Cerebellar cortex (tissue), 1 donor: ENCODE measurements at places on chromosomes 7 and 10.

DNA sequence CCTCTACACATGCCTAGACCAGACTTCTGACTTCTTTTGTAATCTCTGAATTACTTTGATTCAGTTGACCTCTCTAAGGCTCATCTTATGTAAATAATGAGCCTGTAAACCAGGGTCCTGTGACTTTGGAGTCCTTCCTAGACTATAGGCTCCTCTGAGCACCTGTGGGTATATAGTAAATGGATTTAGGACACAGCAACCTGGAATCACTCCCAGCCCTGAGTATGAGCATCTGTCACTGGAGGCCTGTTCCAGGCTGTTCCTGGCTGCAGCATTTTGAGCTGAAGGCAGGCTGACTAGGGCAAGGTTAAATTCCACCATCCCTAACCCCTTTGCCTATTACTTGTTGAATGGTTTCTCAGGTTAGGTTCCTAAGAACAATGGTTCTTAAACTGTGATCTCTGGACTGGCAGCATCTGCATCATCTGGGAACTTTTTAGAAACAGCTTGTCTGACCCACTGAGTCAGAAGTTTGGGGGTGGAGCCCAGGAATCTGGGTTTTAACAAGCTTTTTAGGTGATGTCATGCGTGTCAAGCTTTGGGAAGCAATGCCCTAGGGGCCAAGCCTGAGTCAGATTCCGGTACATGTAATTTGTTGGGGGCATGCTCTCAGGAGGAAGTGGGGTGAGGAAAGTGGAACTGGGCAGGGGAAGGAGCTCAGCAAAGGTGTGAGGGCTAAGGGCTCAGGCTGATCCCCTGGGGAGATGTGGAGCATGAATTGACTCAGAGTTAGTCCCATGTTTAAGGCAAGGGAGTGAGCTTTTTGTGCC lies 28.2 kb downstream of the MINDY4 start:
- peak; percentile 95 for DNase-seq

DNA sequence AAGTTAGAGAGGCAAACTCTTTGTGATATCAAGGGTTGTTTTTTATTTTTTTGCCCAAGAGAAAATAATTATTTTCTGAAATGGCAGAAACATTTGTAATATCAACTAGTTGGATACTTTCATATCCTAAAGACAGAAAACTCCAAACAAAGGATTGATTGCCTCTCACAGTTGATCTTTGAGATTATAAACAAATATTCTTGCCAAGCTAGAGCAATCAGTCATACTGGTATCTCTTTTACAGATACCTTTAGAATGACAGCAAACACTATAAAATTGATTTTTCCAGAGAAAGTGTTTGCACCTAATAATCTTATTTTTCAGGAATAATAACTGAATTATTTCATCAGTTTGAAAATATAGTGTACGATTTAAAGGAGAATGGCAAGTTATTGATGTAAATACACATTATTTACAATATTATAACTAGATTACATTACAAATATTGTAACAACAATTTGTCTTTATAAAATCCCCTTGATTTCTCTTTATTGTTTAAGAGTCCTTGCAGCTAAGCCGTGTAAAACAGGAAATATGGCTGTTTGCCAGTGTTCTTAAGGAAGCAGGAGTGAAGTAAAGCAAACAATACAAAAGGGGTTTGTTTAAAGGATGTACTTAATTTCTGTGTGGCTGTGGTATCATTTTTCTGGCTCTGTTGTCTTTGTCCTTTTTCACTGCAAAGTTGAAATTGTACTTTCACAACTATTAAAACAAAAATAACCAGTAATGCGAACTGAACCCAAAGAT lies 58.4 kb downstream of the MAPK8 start:
- DNase-seq: peak; percentile 21

GRCh38 chr7:50762337-50762736 lies 20.4 kb downstream of the GRB10 start:
- no peak for DNase-seq

- no peak for DNase-seq
These were observed 99.2 kb downstream of the ATXN7L1 start for GRCh38 chr7:105776986-105777910.

DNA sequence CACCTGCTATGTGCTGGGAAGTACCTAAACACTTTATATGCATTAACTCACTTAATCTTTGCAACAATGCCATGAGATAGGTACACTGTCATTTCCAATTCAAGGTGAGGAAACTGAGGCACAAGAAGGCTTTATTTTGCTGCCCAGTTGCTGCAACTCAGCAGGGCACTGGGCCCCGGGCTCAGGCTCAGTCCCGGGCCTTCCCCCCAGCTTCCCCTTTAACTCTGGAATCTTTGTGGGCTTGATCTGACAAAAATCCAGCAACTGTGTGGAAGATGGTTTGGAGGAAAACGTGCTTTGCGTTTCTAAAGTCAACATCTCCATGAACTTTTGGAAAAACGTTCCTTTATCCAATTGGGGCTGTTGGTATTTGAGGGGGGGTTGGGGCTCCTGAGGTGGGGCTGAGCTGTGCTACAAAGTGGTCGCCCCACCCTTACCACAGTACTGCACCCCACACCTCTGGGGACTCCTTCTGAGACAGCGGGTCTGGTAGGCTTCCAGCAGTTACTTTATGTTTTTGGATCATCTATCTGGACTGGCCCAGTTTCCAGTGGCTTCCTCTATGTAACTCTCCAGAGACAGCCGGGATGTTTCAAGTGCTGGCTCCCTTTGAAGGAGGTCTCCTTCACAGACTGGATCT lies 40.5 kb upstream of the CAMK1D start:
- no peak for DNase-seq

GRCh38 chr10:123890226-123890625 lies 1.4 kb downstream of the CPXM2 start:
- DNase-seq: no peak

- no peak for DNase-seq
These were observed 319 bp upstream of the STX1A start for GRCh38 chr7:73719806-73720169.

- peak; percentile 60 for DNase-seq
These were observed 182.7 kb upstream of the LYZL2 start for GRCh38 chr10:30812018-30812851.

DNA sequence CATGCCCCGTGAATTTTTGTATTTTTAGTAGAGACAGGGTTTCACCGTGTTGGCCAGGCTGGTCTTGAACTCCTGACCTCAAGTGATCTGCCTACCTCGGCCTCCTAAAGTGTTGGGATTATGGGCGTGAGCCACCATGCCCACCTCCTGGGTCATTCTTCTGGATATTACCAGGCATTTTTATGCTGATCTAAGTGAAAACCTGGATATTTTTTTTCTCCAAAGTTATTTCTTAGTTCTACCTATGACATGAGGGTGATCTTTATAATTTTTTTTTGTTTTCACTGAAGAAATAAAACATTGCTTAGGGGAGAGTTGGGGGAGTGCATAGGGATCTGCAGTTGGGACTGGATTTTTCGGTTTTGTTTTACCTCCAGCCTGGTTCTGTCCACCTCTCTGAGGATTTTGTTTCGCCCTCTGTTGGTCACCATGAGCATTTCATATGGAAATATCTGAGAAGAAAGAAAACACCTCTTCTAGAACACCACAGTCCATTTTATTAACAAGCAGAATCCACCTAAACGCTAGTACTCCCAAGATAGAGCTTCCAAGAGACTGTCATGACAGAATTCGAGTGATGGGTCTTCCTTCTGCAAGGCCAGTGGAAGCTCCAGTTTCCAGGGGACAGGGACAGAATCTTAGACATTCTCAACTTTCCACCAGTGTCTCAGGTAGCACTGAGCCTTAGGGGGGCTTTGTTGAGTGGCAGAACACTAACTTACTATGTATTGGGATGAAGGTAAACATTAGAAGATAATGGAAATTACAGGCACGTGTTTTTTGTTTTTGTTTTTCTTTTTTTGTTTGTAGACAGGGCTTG lies 33.4 kb upstream of the AFAP1L2 start:
- no peak for DNase-seq

- DNase-seq: peak; percentile 54
These were observed 47.1 kb upstream of the DYNC1I1 start for GRCh38 chr7:95725205-95725604.

DNA sequence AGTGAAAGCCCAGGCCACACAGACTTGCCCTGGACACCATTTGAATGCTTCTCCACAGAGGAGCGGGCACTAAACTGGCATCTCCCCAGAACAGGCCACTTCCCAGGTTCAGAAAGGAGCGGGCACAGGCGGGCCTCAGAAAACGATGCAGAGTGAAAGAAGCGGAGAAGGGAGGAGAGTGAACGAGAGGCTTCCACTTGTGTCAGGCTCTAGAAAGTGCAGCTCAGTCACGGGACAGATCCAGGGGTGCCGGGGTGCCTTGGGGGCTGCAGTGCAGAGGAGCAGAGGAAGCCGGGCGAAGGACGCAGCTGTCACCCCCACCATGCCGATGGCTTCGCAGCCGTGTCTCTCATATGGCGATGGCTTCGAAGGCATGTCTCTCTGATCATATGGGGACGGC lies 26.1 kb upstream of the PRKAR1B start:
- DNase-seq: no peak

DNA sequence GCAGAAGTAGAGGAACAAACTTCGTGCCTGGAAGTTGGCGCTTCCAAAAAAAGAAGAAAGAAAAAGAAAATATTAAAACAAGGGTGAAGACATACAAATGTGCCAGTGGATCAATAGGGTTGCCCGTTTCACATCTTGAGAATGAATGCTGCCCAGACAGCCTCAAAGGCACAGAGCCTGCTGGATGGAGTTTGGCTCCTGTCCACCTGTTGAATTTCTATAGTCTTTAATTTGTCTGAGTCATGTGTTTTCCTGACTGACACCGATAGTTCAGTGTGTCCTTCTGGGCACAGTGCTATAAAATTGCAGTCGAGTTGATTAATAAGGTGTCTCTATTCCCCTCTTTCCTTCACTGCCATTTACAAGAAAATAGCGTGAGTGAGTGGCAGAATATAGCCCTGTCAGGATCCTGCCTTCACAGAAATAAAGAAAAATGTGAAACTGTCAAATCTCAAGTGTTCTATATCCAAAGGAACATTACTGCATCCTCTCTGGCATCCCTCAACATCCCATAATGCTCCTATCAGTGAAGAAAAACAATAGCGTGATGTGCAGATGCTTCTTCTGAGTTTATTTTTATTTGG lies 471.3 kb upstream of the AUTS2 start:
- no peak for DNase-seq

DNA sequence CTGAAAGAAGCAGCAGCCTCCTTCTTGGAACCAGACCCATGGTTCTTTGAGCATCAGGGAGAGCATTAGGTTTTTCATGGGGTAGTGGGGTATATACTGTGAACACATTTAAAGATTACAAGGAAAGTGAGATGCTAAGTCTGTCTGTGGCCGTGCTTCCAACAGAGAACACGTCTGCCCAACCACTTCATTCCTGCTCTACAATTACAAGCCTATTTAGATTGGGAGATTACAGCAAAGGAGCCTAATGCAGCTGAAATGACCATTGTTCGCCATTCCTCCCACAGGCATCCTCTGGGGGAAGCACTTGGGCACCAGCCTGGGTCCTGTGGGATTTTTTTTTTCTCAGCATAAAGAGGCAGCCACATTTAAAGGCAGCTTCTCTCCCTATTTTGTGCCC lies 536.4 kb downstream of the XPNPEP1 start:
- no peak for DNase-seq

GRCh38 chr10:86258499-86258898 lies 108.1 kb downstream of the GRID1 start:
- no peak for DNase-seq

DNA sequence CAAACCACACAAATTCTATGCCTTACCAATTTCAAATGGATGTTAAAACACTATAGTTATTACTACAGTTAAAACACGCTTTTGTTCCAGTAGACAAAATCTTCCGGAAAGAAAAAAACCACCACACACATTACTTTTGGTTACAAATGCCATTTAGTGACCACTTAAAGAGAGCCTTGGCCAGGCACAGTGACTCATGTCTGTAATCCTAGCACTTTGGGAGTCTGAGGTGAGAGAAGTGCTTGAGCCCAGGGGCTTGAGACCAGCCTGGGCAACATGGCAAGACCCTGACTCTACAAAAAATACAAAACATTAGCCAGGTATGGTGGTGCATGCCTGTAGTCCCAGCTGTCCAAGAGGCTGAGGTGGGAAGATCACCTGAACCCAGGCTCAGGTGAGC lies 7.2 kb downstream of the TNPO3 start:
- DNase-seq: no peak

- no peak for DNase-seq
These were observed 9.2 kb upstream of the FOXP2 start for GRCh38 chr7:114405427-114405826.
